ENCODE measurements at places on chromosomes 13 and 19.

DNA sequence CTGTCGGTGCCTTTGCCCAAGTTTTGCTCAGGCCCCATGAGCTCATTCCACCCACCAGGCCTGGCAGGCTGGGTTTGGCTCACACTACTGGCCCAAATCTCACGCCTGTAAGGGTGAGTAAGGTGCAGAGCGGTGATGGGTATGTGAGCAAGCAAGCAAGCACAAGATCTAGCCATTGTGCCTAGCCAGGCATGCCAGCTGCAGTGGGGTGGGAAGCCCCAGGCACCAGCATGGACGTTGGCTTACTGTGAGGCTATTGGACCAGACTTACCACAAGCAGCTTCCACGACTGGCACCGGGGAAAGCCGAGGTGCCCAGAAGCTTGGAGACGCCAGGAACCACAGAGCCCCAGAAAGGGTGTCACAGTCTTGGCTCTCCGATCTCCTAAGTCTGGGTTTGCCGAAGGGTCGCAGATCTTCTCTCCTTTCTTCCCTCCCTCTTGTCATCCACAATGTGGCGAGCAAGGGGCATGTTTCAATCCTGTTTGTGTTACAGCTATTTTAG lies 2659.4 kb upstream of the PCDH20 start:
- no peak for DNase-seq

DNA sequence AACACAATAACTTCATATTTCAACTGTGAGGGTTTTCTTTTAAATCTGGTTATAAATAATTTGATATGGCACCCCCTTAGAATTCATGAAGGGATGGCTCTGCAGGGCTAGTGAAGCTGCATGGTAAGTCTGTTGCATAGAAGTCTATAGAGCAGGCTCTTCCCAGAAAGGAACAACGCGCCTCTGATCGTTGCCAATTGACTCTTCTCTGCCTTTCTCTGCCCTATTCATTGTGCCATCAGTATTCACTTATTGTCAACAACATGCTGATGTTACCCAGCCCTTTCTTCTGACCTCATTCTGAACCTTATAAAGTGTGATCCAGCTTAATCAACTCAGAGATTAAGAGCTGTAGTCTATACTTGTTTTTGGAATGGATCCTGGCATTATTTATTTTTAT lies 16.3 kb upstream of the DCT start:
- no peak for DNase-seq

- DNase-seq, result no peak
These were observed 2.1 kb downstream of the SNAPC2 start for GRCh38 chr19:7921967-7922835.

DNA sequence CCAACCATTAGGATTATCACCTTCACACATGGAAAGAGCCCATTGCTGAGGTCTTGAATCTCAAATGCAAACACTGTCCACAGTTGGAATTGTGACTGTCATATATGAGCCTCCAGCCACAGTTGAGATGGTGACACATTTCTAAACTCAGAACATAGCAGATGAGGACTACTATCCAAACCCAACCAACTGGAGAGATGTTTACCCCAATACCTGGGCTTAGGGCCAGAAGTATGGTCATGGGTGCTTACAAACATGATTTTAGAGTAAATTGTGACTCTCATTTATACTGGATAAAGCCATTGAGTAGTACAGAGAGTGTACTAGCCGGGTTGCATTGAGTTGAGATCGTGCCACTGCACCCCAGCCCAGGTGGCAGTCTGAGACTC lies 14.0 kb upstream of the ZNF681 start:
- DNase-seq, result no peak

- no peak for DNase-seq
These were observed 116.1 kb downstream of the STARD13 start for GRCh38 chr13:33169273-33169980.

Data from stimulated activated CD4-positive, alpha-beta T cell treated with anti-CD3 and anti-CD28 coated beads, Interleukin-12 subunit alpha, Interleukin-12 subunit beta, amount 100 ng/mL, for 4 hours (primary cell).